ENCODE measurements at places on chromosomes 3 and 15.

DNA sequence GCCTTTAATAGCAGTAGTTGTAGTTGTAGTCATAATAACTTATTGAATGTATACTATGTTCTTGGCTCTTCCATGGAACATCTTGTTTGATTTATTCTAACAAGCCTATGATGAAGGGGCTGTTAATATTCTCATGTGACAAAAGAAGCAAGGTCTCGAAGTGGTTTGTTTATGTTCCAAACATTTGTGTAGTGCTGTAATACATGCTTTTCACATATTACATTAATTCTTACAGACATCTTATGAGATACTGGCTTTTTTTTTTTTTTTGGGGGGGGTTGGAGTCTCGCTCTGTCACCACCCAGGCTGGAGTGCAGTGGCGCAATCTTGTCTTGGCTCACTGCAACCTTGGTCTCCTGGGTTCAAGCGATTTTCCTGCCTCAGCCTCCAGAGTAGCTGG, 252.3 kb downstream of the PTPRG start:
- DNase-seq: no peak

DNA sequence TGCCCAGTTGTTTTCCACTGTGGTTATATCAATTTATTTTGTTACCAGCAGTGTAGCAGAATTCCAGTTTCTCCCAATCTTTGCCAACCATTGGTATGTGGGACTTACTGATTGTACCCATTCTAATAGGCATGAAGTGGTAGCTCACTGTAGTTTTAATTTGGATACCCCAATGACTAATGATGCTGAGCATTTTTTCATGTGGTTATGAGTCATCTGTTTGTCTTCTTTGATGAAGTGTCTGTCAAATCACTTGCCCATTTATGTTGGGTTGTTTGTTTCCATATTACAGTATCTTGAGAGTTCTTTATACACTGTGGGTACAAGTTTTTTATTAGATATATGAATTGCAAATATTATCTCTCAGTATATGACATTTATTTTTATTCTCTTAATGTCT, 644.3 kb downstream of the NR2F2 start:
- DNase-seq: no peak

DNA sequence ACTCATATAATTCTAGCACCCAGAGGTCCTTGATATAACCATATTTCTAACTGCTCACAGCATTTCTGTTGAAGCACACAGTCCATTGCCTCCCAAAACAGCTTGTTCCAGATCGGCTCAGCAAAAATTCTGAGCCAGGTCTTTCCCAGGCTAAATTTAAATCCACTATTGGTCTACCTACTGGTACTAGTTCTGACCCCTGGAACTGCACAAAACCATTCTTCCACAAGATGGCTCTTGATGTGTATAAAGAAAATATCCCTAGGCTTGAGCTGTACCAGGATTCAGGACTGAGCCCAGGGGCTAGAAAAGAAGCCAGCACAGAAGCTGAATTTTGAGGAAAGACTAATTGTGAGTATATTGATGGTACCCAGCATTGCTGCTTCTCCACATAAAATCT, 75.4 kb upstream of the ABHD17C start:
- no peak for DNase-seq

DNA sequence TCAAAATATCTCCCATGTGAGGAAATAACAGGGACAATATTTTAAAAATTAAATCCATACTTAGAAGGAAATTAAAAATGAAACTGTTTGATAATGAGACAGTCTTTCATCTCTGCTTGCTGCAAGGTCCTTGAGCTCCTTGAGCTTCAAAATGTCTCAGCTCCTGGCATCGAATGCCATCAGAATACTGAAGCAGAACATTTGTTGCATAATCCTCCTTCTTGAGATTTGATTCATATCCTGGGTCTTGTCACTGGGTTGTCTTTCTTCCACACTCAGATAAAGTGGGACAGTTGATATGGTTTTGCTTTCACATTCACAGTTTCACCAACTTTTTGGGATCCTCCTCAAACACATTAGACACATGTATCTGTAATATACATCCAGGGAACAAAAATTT, 27.8 kb downstream of the COL8A1 start:
- DNase-seq: no peak

- DNase-seq: peak; percentile 26
Measured at GRCh38 chr3:93906245-93906644, 67.5 kb downstream of the PROS1 start.

- DNase-seq: no peak
Measured at GRCh38 chr15:79592126-79592525, 160.0 kb downstream of the MINAR1 start.

- no peak for DNase-seq
Measured at GRCh38 chr15:59406446-59406845, 31.5 kb upstream of the FAM81A start.

- no peak for DNase-seq
Measured at GRCh38 chr15:40072216-40072990, 33.4 kb upstream of the SRP14 start.

DNA sequence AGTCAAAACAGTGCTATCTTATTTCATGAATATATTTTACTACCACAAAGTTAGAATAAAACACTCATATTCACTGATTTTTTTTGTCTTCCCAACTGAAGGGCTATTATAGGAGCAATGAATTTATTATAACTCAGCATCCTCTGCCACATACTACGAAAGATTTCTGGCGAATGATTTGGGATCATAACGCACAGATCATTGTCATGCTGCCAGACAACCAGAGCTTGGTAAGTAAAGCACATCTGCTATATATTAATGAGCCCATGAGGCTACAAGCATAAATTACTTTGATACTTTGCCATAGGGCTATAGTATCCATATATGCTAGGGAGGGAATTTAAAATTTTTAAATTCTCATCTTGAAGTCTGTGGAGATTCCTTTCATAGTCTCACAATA, 95.9 kb downstream of the FEZF2 start:
- DNase-seq: peak; percentile 55

GRCh38 chr15:55829826-55830225, 86.9 kb upstream of the PRTG start:
- DNase-seq: no peak

GRCh38 chr15:42729409-42729808, 7.5 kb downstream of the CDAN1 start:
- no peak for DNase-seq

GRCh38 chr3:54965746-54966145, 37.9 kb upstream of the LRTM1 start:
- DNase-seq: no peak

- DNase-seq: no peak
Measured at GRCh38 chr15:39499681-39500080, 81.2 kb upstream of the THBS1 start.

GRCh38 chr3:157239082-157239704, 79.2 kb upstream of the CCNL1 start:
- DNase-seq: peak; percentile 85

DNA sequence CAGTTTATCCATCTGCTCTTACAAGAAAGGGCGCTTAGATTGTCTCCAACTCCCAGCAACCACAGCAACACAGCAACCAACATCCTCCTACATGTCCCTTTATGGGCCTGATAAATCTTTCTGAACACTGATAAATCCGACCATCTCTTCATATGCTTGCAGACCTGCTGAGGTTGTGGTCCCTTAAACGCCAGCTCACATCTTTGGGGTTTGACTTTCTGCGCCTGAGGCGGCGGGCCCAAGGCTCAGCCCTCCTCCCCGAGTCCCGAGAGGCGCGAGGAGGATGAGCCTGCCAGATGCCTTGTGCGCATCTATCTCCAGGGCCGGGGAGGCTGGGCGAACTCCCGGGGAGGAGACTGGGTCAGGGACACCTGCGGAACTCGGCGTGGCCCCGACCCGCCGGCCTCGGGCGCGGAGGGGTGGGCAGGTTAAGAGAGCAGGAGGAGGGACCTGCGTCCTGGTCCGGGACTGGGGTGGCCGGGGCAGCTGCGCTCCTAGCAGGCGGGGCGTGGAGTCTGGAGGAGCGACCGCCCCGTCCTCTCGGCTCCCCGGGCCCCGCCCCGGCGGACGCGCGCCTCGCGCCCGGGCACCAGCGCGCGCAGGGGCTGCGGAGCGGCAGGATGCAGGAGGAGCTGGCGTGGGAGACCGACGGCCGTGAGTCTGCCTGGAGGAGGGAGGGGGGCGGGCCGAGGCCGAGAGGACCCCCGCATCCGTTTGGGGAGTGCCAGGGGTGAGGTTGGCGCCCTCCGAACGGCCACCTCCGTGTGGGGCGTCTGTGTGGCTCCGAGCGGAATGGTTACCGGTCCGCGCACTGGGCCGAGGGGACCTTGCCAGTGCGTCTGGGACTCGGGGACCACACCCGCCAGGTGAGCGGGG, at the start of gene ANKDD1A:
Gene ANKDD1A, plus strand, starts transcription at position 592 of the 876 bp plus-strand sequence. Its CDS starts 29 bp downstream, at position 621.
- peak; percentile 85 for DNase-seq

DNA sequence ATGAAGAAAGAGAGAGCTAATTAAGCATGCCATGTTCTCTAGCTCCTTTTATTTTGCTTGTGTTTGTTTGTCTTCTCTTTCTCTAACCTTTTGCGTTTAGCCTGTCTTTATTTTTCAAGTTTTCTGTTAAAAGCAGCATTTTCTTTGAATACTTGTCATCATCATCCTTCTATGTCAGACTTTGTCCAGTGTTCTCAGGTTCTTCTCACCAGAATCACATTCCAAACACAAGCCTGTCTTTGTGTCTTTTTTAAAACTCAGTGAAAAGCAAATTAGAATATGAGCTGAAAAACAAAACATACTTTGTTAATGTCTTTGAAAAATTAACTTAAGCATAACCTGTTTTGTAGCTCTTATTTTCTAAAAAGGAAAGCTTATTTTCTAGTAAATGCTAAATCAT, 62.4 kb downstream of the LEKR1 start:
- DNase-seq: no peak

DNA sequence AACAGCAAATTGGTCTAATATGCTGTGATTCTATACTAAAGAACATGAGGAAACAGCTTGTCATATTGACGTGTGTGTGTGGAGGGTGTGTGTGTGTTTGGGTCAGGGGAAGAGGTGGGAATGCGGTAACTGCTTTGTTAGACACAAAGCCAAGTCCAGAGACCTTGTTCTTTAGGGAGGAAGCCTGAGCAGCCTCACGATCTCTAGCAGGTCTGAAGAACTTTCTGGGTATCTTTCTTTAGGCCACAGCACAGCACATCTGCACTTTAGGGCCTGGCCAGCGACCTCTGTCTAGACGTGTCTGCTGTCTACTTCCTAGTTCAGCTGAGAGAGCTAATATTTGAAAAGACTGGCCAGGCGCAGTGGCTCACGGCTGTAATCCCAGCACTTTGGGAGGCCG, 220.0 kb upstream of the TPRG1 start:
- DNase-seq: no peak

DNA sequence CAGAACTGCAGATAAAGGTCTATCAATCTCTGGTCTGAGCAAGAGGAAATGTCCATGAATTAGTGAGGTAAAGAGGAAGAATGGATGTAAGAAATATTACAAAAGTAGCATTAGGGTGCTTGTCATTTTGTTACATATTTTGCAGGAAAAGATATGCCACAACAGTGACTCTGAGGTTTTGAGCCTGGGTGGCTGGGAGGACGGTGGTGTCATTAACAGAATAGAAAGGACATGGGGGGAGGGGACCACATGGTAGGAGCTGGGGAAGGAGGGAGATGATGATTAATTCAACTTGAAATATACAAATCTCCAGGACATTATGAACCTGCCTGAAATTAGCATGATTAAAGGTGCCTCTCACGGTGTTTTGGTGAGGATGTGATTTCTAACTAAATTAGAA, 245.5 kb upstream of the MDFIC2 start:
- DNase-seq: no peak

DNA sequence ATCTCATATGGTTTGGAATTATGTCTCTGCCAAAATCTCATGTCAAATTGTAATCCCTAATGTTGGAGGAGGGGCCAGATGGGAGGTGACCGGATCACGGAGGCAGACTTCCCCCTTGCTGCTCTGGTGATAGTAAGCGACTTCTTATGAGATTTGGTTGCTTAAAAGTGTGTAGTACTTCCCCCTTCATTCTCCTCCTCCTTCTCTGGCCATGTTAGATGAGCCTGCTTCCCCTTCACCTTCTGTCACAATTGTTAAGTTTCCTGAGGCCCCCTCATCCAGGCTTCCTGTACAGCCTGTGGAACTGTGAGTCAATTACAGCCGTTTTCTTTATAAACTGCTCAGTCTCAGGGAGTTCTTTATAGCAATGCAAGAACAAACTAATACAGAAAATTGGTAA, 51.1 kb downstream of the NEDD4 start:
- no peak for DNase-seq

DNA sequence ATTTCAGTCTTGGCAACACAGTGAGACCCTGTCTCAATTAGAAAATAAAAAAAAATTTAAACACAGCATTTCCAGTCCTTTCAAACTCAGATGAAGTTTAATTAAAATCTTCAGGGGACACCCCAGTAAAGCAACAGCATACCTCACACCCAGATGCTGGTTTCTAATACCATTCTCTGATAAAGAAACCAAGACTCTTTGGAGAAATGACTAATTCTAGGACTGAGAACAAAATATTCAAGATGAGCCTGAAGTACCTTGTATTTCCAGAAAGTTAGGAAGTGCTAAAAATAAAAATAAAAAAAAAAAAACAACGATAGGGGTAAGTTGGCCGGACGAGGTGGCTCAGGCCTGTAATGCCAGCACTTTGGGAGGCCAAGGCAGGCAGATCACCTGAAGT, 14.0 kb upstream of the MAP4 start:
- no peak for DNase-seq

DNA sequence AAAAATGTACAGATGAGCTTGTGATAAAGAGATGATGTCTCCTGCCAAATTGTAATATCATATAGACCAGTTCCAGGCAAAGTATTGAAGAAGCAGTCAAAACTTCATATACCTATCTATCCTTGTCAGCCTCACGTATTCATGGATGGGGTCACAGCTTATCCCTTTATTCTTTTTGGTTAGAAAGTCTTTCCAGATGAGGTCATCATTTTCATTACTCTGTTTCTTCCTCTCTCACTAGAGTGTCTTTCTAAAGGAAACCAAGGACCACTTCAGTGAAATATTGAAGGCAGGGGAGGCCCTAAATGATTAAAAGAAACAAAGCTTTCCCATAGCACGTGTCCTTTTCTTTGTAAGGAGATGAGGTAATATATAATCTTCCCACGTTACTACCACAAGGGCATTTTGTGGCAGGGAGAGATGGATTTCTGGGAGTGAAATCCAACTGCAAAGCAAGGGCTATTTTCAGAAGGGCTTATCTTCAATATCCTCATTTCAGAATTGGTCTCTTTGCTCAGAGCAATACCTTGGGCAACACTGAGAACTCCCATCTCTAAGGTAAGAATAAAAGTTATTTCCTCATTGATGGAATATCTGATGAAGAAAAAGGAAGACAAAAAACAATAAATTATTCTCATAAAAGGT, 260.2 kb downstream of the TIGIT start:
- no peak for DNase-seq

GRCh38 chr3:73484656-73485248, 140.0 kb downstream of the PDZRN3 start:
- no peak for DNase-seq

Data from BE2C (cell line).